ENCODE measurements at places on chromosomes 2 and 18.

GRCh38 chr2:158922601-158923000, 45.8 kb upstream of the TANC1 start:
- DNase-seq = no peak

GRCh38 chr2:9778012-9778411, 65.3 kb upstream of the TAF1B start:
- DNase-seq = no peak

DNA sequence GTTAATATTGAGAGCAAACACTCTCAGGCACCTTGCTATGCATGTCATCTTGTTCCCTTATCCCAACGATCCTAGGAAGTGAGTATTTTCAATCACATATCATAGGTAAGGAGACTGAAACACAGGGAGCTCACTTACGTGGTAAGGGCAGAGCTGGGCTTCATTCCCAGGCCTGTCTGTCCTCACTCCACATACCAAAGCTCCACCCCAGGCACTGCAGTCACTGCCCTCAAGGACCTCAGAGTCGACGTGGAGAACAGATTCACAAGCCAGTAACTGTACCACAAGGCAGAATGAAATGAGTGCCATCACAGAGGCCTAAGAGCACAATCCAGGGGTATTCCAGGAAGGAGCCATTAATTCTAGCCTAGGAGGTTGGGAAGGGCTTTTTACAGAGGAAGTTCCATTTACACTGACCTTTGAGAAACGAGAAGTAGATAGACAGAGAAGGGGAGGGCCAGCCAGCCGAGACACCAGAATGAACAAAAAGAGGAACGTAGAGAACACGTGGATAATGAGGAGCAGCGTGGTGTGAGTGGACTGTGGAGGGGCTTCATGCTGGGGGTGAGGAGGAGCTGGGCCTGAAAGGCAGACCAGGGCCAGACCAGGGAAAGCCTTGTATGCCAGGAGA, 48.6 kb downstream of the KIAA2012 start:
- no peak for DNase-seq

DNA sequence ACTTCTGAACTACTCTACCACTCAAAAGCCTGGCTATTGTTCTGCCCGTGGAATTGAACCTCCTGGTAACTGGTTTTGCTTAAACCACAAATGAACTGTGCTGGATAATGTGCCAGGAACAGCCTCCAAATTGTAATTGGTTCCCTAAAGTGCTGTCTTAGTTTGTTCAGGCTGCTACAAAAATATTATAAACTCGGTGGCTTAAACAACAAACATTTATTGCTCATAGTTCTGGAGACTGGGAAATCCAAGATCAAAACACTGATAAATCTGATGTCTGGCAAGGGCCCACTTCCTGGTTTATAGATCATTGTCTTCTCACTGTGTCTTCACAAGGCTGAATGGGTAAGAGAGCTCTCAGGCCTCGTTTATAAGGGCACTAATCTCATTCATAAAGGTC, 149.2 kb upstream of the NCKAP5 start:
- no peak for DNase-seq

DNA sequence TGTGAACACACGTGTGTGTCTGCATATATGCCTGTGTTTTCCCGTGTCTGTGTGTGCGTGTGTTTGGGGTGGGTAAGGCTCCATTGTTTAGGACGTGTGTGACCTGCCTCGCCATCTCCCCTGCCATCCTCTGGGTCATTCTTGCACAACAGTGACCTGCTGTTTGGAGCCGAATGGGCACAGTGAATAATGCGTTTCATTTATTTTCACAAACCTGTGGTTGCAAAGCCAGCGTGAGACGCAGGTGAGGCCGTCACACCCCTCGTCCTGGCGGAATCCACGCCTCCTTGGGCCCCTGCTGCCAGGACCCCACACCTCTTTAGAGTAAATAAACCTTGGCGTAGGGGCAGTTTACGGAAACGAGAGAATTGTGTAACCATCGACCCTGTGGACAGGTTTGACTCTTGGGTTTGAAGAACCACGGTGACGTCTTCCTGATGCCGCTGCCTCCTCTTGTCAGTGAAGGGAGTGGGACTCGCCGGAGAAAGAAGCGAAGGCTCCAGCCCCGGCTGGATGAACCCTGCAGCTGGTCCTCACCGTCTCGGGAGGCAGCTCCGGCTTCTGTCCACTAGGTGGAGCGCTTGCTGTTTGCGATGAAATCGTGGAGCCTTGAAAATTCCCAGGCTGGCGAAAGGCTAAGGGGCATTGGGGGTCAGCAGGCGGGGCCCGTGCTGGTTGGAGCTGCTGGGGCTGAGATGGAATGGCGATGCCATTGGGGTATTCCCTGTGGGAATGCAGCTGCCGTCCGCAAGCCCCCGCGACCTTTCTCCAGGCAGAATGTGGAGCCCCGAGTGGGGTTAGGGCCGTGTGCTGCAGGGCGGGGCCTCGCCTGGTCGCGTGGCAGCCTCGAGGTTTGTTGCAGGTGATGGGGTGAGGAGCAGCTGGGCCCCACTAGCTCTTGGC, 81.1 kb downstream of the RTP5 start:
- DNase-seq = peak; percentile 81

GRCh38 chr2:63735931-63736330, 105.8 kb upstream of the UGP2 start:
- no peak for DNase-seq

DNA sequence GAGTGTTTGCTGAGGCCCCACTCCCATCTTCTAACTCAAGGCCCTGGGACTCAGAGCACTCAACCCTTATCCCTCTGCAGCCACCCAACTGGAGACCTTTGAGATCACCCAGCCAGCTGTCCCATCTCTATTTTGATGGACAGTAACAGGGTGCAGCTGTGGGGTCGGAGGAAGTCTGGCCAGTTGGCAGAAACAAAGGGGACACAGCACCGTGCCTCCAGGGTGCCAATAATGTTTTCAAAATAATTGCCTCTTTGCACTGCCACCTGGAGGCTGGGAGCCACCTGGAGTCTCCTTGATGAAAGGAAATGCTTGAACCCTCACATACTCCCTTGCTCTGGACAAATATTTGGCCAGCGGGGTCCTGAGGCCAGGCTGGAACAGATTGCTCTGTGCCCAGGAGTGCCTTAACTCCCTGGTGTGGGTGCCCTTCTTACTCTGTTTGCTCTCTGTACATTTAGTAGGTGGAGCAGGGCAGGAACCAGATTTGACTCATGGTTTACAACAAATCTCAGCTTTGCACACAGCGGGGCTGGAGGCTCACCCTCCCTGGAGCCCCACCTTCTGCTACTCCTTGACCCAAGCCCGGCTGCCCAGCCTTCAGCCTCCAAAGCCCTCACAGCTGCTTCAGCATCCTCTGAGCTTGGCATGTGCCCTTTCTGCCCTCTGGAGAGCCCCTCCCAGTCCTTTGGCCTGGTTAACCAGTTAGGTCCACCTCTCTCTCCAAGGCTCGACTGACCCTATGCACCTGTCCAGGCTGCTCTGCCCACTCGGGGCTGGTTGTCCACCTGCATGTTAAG, 17.2 kb downstream of the MAL start:
- no peak for DNase-seq

GRCh38 chr18:76524900-76525698, 30.1 kb upstream of the ZNF516 start:
- DNase-seq = peak; percentile 76

DNA sequence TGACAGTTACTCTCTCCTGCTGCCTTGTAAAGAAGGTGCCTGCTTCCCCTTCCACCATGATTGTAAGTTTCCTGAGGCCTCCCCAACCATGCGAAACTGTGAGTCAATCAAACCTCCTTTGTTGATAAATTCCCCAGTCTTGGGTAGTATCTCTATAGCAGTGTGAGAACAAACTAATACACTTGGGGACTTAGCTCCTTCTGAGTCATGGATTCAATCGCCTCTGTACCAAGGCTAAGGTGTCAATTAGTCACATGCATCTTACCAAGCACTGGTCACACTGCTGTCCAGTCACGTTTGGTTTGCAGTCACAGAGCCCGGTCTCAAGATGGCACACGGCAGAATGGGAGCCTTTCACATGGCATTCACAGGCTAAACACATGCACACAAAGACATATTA, 100.6 kb downstream of the LAMA1 start:
- no peak for DNase-seq

GRCh38 chr2:27086724-27087593, at the start of gene KHK:
KHK (plus strand) TSS chr2:27086772; CDS start chr2:27087260, 488 bp downstream.
- DNase-seq = no peak

All from NCI-H2227 treated with DMSO at 0.1 percent for 48 hours (cell line).